Tibial nerve (tissue), 4 donors: ENCODE measurements at places on chromosomes 1 and 21.

DNA sequence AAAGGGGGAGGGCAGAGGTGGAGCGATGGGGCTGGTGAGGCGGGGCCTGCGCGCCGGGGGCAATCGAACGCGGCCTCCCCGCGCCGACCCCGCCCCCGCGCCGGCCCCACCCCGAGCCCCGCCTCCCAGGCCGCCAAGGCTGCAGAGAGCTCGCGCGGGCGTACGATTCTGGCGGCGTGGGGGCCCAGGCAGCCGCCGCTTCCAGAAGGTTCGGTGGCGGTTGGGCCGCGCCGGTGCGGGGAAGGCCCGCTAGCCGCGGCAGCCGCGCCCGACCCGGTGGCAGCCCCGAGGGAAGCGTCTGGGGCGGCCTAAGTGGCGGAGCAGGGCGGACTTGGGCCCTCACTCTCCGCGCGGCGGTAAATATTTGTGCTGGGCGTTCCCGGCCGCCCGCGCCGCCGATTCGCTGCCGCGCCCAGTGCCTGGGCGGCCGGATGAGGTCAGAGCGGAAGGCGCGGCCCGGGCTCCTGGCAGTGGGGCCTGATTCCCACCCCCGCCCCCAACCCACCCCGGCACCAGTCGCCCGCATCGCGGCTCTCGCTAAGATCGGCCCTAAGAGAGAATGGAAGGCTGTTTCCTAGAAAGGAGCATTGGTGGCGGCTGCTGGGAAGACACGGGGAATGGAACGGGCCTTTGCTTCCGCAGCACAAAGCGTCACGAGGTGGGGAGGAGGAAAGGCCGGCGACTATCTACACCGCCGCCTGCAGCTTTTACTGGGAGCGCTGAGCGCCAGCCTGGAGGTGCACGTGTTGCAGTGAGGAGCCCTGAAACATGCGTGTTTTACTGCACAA is at the start of gene ACOT7:
TSS of gene ACOT7 (minus strand) at position 368 of the 788 bp plus-strand sequence. CDS start 368 bp downstream, outside the sequence.
- peak; percentile 80 for DNase-seq

- DNase-seq, result no peak
Observed at GRCh38 chr1:36212782-36213181, 11.5 kb upstream of the THRAP3 start.

GRCh38 chr1:6359216-6360116 is 34.1 kb downstream of the ACOT7 start:
- no peak for DNase-seq

GRCh38 chr1:5369223-5369622 is 623.0 kb downstream of the NPHP4 start:
- DNase-seq, result no peak

DNA sequence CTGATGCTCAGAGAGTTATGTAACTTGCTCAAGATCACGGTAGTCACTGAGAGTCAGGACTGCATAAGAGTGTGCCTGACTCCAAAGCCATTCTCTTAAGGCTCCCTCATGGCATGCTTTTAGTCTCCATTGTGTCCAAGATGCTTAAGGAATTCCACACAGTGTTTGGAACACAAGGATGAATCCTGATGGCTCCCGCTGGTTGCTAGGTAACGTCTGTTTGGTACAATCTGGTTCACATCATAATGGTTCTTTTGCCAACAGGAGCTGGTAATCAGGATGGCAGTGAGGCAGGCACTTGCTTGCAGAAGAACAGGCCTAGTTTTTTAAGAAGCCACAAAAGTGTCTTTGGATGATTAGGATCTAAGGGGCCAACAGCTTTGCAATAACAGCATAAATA is 436.5 kb upstream of the DAB1 start:
- no peak for DNase-seq

GRCh38 chr1:172719694-172720138 is 60.8 kb downstream of the FASLG start:
- peak; percentile 24 for DNase-seq

- no peak for DNase-seq
Observed at GRCh38 chr1:215625949-215626348, 58.8 kb downstream of the KCTD3 start.

GRCh38 chr1:245245021-245245667 is 90.4 kb downstream of the KIF26B start:
- DNase-seq, result no peak

GRCh38 chr1:240709676-240710075 is 97.7 kb upstream of the GREM2 start:
- no peak for DNase-seq

DNA sequence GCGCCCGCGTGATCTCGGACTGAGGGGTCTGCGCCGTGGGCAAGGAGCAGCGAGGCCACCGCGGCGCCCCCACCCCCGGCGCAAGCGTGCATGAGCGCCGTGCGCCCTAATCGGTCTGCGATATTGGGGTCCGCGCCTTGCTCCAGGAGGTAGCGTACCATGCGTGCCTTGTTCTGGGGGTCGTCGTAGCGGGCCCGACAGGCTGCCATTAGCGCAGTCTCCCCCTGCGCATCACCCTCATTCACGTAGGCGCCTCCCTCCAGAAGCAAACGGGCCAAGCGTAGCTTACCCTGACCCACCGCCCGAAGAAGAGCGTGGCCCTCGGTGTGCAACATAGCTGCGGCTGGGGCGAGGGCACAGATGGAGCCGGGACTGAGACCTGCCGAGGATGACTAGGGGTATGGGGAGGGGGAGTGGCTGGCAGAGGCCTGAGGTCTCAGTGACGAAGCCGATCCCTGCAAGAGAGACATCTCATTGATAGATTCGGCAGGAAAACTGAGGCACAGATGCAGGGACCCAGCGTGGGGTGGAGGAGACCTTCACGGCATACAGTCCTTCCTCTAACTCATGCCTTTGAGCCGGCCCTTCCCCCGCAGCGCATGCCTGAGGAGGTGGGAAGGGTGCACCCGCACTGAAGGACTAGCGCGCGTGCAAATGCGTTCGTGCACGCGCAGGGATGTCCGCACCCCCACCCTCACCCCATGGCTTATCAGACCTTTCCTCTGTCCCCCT is 2.8 kb downstream of the ANKRD34A start:
- no peak for DNase-seq

DNA sequence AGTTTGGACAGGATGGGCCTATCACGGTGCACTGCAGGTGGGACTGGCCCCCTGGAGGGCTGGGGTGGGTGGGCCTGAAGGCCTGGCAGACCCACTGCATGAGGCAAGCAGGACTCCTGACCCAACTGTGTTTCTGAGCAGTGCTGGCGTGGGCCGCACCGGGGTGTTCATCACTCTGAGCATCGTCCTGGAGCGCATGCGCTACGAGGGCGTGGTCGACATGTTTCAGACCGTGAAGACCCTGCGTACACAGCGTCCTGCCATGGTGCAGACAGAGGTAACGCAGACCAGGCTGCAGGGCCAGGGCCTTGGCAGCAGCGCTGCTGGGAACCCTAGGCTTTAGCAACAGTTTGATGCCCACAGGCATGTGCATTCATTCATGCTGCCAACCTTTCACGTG is 29.0 kb upstream of the KDM4A start:
- DNase-seq, result no peak

- DNase-seq, result peak; percentile 26
Observed at GRCh38 chr1:202135221-202135721, 9.3 kb downstream of the ARL8A start.

DNA sequence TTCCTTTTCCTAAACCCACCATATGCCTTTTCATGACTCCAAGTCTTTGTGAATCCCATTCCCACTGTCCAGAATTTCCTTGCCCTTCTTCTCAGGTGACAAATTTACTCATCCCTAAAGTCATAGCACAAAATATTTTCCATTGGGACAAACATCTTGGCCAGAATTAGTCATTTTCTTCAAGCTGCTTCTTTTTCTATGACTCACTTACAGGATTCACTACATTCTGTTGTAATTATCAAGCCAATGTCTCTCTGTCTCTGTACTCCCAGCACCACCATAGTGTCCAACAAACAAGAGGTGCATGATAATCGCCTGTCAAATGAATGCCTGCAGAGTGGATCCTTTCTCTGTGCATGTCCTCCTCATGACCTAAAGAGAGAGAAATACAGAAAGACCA is 37.8 kb downstream of the SGIP1 start:
- DNase-seq, result no peak

DNA sequence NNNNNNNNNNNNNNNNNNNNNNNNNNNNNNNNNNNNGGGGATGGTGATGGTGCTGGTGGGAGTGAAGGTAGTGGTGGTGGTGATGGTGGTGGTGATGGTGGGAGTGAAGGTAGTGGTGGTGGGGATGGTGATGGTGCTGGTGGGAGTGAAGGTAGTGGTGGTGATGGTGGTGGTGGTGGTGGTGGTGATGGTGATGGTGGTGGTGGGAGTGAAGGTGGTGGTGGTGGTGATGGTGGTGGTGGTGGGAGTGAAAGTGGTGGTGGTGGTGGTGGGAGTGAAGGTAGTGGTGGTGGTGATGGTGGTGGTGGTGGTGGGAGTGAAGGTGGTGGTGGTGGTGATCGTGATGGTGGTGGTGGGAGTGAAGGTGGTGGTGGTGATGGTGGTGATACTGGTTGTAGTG is 93.6 kb downstream of the CRYAA start:
- DNase-seq, result no peak

- no peak for DNase-seq
Observed at GRCh38 chr1:181508486-181509165, 25.3 kb downstream of the CACNA1E start.

GRCh38 chr1:8970870-8971337 is 25.2 kb downstream of the CA6 start:
- DNase-seq, result no peak

DNA sequence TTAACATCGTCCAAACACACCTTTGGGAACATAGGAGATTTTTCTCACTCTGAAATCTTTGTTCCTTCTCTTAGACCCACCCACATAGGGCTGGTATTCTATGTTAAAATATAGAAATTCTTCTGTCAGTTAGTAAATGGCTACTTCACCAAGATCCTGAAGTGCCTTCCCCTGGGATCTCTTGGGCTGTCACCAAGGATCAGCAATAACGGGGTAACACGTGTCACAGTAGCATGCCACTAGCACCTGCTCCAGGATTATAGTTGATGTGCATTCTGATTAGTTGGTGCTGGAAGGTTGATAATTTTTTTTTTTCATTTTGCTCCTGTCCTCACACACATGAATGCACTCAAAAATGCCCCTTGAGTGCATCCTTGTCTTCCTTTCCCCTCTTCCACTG is 298.7 kb downstream of the NTNG1 start:
- DNase-seq, result no peak

DNA sequence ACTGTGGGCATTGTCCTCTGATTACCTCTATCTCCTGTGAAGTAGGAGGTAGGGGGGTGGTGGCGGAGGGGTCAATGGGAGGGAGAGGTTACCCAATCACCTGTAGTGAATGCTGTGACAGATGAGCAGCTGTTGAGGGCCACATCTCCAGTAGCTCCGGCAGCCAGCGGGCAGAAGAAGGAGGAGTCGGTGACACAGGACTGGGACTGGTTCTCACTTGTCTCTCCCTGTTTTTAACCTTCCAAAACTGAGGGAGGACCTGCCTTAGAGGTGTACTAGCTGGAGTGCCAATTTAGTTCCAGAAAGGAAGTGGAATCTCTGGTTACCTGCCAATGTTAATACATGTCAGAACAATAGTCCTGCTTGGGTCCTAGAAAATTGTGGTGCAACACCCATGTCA is 56.2 kb upstream of the ENAH start:
- DNase-seq, result no peak
